ENCODE measurements at places on chromosomes 11 and 22.

DNA sequence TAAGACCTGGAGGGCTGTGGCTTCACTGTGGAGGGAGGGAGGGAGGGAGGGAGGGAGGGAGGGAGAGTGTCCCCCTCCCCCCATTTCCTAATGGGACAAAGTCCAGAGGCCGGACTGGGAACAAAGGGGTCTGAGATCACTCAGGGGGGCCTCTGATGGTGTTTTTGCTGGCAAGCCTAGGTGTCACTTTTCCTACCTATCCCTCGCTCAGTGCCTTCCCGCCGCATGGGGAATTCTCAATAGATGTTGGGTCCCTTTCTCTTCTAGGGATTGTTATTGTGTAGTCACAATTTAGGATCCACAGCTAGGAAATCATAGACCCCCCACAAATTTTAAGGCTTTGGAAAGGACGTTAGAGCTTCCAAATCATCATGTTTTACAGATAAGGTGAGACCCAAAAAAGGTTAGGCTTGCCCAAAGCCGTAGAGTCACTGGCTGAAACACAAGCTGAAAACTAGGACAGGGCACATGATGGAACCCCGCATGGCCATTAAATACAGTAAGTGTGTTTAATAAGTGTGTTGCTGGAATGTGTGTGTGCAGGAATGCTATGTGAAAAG, 4.8 kb upstream of the FTH1 start:
- no peak for DNase-seq

DNA sequence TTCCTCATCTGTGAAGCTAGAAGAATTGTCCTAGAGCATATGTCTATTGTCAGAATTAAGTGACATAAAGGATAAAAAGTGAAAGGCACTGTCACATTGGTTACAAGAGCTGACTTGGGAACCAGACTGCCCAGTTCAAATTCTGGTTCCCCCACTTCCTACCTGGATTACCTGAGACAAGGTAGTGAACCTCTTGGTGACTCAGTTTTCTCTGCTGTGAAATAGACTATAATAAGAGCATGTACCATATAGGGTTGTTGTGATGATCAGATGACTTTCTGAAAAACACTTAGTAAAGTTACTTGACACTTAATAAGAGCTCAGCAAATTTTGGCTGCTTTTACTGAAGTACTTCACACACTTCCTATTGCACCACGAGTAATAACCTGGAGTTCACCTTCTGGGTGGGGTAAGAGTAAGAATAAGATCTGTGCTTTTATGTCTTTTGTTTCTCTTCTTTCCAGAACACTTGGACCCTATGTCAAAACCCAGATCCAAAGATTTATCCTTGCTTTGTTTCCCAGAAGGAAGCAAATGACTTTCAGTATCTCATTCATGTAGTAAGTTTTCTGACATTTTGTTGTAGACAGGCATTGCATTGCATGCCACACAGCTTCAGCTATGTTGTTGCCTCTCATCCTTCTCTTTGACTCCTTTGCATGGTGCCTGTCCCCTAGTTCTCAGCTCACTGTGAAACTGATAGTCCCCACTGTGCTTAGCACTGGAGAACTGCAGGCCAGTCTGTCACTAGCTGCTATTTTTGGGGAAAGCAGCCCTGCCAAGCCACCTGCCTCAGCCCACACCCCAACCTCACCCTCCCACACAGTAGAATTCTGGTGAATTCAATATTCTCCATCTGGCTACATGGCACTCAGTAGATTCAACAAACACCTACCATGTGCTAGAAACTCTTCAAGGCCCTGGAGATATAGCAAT, 121.8 kb upstream of the POU2AF2 start:
- no peak for DNase-seq

- DNase-seq = no peak
Measured at GRCh38 chr11:56163804-56164203, 3.7 kb upstream of the OR8K5 start.

DNA sequence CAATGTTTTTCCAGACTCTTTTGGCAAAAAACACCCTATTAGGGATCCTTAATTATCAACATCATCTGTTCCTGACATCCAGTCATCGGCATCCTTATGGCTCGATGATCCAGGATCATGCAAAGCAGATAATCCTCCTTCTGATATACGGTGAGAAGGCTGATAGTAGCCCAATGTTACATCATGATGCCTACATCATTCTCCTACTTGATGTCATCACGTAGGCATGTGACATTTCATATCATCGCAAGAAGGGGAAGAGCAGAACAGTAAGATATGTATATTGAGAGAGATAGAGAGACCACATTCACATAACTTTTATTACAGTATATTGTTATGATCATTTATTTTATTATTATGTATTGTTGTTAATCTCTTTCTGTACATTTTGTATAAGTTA, 168.6 kb downstream of the ADAMTS15 start:
- no peak for DNase-seq

- no peak for DNase-seq
Measured at GRCh38 chr11:59180168-59180776, 8.3 kb downstream of the DTX4 start.

- no peak for DNase-seq
Measured at GRCh38 chr11:4138497-4138896, 43.9 kb downstream of the RRM1 start.

DNA sequence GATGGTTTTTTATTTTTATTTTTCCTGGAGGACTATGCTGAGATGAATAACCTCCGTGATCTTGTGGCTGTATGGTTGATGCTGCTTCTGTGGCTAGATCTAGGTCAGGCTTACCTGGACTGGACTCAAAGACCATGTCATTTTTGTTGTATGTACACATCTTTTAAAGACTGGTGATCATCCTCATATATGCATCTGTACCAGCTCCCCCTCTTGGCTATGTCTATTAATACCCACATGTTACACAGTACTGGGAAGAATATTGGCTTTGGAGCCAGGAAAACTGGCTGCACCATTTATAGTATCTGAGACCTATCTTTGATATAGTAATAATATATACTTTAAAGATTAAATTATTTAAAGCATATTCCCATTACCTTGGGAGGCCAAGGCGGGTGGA, 18.4 kb upstream of the PITPNB start:
- no peak for DNase-seq

DNA sequence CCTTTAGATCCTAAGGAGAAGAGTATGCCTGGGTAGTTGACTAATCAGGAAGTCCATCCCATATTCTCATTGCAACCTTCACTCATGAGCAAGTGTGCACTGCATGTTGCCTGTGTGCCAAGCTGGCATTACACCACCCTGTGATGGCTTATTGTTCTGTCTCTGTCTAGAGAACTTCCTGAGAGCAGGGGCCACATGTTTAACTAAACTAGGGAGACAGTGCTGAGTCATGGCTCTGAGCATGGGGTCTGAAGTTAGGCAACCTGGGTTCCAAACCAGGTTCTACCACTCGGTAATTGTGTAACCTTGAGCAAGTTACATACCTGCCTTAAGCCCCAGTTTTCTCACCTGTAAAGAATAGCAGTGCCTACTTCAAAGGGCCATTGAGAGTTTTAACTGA, 39.6 kb downstream of the CSNK2A3 start:
- no peak for DNase-seq
